Caki2 (cell line): ENCODE measurements at places on chromosomes 11 and 22. TPM values are rescaled to one million over a fixed set of nuclear protein-coding genes. Genes with fewer than 3 reads are reported as not detected.

DNA sequence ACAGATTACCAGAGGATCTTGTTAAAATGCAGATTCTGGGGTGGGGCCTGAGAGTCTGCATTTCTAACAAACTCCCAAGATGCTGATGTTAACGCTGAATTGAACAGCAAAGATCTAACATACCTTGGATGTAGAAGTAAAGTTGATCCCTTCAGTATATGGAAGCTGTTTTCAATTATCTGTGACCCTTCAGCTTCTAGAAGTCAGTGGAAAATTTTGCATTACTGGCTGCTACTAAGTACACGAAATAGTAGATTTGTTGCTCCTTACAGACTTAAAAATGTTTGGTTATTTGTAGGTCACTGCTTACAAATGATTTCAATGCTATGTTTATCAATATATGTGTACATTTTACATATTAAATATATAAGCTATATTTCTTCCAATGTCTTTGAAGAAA lies 107.4 kb downstream of the ARHGAP42 start:
- DNase-seq: no peak

- no peak for DNase-seq
Measured at GRCh38 chr11:106683435-106683834, 334.8 kb downstream of the GUCY1A2 start.

The CRACR2B gene
- total RNA-seq: 15.0 and 29.5 TPM in 2 replicates

GRCh38 chr11:82862379-82862778 lies 37.9 kb downstream of the PRCP start:
- DNase-seq: no peak

- DNase-seq: no peak
Measured at GRCh38 chr11:8267831-8268529, 4.3 kb upstream of the LMO1 start.

DNA sequence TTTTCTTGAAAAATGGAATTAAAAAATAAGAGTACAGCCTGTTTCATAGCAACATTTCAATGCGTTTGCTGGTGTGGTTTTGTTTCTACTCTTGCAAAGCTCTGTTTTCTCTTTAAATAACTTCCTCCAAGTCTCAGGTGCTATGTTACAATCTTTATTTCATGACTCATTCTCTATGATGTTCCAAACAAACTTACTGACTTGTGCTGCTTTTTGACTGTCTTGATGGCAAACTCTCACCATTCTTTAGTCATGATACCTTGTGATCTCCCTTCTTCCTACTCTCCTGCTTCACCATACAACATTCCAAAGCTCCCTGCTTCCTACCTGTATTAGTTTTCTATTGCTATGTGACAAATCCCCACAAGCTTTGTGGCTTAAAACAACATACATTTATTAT lies 166.1 kb downstream of the C11orf91 start:
- DNase-seq: no peak

- no peak for DNase-seq
Measured at GRCh38 chr11:37402663-37403062, 804.6 kb upstream of the RAG2 start.

DNA sequence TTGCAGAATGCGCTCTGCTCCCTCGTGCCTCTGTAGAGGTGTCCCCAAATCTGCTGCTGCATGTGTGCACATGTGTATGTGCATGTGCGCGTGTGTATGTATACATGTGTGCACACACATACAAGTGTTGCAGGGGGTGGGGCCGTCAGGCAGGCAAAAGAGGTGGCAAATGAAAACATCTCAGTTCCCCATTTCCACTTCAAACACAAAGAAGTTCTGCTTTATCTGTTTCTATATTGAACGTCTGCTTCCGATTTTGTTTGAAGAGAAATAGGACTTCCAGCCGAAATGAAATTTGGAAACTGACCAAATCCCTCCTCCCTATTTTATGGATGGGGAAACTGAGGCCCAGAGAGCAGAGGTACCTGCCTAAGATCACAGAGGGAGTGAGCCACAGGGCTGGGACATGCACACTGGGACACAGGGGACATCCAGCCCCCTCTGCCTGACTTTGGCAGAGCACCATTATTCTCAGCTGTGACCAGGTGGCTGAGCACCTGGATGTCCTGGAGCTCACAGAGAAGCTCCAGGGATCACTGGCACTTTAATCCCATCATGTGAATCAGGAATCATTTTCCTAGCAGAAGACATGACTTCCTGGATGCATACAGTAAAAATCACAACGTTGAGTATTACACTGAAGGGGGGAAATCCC lies 41.2 kb upstream of the ALX4 start:
- DNase-seq: no peak

DNA sequence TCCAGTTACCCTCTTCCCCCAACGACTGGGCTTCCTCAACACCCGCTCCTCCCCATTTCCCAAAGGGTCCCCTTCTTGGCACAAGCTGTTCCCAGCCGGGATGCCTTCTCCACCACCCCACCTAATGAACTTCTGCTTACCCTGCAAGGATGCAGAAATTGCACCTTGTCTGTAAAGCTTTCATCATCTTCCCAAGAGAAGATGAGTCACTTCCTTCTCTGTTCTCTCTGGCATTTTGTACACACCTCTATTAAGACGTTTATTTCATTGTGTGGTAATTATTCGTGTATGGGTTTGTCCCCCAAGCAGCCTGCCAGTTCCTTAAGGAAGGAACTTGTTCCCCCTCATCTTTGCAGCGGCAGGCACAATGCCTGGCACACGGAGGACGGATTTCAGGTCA lies 351.1 kb downstream of the CADM1 start:
- no peak for DNase-seq

The MMP12 gene
- total RNA-seq: not detected in 2 replicates

- DNase-seq: no peak
Measured at GRCh38 chr11:44542372-44542771, 23.1 kb upstream of the CD82 start.

GRCh38 chr22:20297414-20298109 lies 22.3 kb downstream of the DGCR6L start:
- DNase-seq: no peak
